Left renal pelvis (tissue), 4 donors: ENCODE measurements at places on chromosomes 6 and 20.

- DNase-seq: no peak
Measured at GRCh38 chr6:6588064-6588923, at the start of gene LY86. TSS of gene LY86 (plus strand) at chr6:6588720. CDS start at chr6:6588735, 15 bp downstream.

- DNase-seq: no peak
Measured at GRCh38 chr6:160058603-160059215, 62.9 kb upstream of the SLC22A1 start.

GRCh38 chr6:17475606-17476244 lies 82.3 kb downstream of the CAP2 start:
- no peak for DNase-seq

GRCh38 chr6:28496099-28496779 lies 19.4 kb downstream of the GPX6 start:
- no peak for DNase-seq

GRCh38 chr20:34567892-34568865 lies 9.7 kb downstream of the MAP1LC3A start:
- no peak for DNase-seq

DNA sequence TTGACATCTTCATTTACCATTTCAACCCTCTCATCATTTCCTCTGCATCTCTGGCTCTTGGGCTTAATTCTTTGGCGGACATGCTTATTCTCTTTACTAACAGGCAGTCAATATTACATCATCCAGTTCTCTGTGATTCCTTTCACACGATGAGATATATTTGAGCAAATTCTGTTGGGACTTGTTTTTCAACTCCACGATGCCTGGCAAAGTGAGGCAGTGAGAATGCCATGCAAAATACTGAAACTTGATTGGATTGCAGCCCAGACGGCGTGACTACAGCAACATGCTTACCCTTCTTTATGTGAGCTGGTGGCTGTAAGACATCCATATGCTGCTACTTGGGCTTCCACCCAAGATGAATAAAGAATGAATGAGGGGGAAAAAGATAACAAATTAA lies 101.7 kb upstream of the SPACA1 start:
- no peak for DNase-seq

DNA sequence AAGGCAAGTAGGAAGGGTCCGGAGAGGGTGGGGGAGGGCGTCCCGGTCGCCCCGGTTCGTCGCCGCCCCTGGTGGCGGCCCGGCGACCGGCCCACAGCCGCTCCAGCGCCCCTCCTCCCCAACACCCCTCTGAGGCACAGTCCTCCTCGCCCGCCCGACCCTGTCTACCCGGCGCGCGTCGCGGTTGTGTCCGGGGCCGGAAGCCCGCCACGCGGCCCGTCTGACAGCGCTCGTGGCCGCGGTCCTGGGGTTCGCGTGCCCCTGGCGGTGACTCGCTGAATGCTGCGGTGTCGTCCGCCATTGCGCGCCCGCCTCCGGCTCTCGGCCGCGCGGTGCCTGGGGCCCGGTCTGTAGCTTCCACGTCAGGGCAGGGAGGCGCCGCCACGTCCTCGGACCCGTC lies 335.3 kb upstream of the DEFB115 start:
- DNase-seq: no peak

GRCh38 chr20:50381771-50382593 lies 128.2 kb upstream of the PTPN1 start:
- DNase-seq: no peak

GRCh38 chr6:132669690-132670291 lies 10.8 kb upstream of the TAAR1 start:
- DNase-seq: no peak

DNA sequence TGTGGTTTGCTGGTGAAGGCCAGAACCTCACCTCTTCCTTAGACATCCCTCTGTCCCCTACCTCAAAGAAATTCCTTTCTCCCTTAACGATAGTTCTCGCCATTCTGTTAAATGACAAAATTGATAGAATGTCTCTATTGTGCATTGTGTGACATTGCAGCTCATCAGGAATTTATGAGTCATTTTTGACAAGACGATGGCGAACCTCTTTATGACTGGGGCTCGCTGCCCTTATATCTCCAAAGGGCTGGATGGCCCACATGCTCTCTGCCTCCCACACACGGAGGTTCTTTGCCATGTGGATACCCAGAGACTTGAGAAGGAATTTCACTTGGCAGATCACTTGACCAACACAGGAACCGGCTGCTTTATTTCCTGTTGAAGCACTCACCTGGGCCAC lies 66.8 kb upstream of the RPS6KA2 start:
- no peak for DNase-seq

DNA sequence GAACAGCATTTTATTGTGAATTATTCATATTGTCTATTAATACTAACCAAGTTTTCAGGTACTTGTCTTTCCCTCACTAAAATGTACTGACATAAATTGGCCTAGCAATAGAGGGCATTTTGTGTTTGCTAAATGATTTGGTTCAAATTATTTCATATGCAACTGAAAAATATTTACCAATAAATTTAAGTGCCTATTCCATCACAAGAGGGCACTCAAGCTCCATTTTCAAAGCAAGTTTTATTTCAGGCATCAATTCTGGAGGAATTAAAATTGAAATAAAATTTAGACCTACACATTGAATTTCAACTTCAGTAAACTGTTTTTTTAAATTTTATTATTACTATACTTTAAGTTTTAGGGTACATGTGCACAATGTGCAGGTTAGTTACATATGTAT lies 114.3 kb upstream of the SYNCRIP start:
- no peak for DNase-seq

- no peak for DNase-seq
Measured at GRCh38 chr6:129717277-129717676, 7.3 kb upstream of the ARHGAP18 start.

DNA sequence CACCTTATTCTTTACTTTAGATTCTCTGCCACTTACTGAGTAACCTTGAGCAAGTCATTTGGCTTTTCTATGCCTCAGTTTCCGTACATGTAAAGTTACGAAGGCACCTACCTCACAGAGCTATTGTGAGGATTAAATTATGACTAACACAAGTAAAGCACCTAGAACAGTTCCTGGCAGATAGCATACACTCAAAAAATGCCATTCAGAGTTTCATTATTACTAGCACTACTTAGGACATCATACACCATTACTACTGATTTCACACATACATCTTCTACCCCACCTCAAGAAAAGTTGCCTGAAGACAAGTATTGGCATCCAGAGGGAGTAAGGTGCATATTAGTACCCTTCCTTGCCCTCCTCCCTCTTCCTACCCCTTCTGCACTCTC lies 107.8 kb downstream of the OGFRL1 start:
- no peak for DNase-seq
